NCI-H1436 (cell line): ENCODE measurements at places on chromosomes 1 and 21.

DNA sequence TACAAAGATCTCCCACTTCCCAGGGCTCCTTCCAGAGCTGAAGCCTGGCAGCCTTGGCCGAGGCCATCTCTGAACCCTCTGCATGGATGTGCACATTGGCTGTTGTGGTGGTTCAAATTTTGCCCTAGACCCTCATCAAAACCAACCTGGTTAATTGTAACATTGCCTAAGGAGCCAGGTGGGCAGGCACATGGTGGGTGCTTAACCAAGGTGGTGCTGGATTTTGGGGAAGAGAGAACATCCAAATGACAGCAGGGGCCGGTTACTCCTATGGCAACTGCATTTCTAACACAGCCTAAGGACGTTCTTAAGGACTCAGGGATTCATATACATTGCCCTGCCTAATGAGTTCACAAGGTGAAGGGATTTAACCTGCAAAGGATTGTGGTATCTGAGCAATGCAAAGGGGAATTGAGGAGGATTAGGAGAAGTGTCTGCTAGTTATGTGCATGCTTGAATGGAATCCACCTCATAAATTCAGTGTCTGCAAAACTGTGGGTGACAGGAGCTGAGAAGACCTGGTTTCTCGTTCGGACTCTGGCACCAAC is 10.3 kb downstream of the RUNX1 start:
- DNase-seq = no peak

DNA sequence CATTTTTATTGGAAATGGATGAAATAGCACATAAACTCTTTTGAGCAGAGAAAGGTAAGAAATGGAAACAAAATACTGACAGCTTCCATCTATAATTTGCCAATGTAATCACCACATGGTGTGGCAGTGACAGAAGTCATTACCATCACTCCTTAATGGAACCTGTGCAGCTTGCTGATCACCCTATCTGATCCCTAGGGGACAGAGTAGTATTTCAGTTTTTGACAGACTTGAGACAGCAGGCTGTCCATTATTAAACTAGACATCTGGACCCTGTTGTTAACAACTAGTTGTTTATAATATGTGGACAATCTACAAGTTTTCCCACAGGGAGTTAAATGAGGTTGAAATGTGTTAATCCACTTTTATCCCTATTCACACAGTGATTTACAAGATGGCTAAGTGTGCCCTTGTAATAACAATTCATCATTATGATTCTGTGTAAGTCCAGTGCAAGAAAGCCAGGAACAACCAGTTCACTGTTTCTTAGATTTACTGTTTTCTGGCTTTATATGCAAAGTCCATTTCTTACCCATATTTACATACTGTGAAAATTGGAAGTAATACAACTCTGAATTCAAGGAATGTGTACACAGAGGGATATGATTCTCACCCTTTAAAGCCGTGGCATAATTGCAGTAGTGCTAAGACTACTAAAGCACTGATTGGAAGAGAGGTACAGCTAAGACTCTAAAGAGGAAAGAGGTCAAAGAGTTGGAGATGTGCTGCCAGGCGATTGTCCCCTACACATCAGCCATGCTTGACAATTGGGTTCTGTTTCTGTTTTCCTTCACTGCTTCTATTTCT is 9.1 kb downstream of the KCNT2 start:
- no peak for DNase-seq

- no peak for DNase-seq
Observed at GRCh38 chr1:210236386-210236839, 3.8 kb downstream of the SERTAD4 start.

DNA sequence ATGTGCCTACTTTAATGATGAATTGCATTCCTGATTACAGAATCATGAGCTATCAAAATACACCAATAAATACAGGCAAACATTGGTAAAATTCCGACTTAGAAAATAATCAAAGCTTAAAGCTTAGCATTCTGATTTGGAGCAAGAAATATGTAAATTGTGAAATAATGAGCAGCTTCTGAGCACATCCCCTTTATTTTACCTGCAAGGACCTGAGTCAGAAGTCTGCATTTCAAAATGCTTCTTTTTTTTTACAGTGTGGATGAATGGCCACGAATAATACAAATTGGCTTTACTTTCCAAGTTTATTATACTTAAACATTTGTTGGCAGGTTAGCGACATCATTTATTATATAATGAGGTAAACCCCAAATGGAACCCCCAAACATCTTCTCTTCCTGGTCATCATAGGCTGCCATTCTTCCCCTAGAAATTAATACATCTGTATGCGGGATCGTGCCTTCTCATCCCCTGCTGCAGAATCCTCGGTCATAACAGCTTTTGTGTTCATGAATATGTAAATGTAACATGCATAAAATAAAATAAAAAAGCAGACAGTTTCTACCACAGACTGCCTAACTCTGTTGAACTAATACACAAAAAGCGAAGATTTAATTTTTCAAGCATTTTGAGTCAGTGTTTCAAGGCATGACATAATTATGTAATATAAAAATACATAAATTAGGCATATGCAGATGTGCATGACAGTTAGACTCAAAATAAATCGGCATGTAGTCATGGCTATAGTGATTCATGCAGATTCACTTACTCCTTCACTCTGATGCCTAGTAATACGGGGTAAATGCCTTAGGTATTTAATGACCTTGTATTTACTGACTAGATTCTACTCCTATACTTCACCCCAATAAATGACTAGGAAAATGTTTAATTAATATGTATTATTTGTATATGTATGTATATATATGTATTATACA is 339.7 kb downstream of the USP25 start:
- no peak for DNase-seq

DNA sequence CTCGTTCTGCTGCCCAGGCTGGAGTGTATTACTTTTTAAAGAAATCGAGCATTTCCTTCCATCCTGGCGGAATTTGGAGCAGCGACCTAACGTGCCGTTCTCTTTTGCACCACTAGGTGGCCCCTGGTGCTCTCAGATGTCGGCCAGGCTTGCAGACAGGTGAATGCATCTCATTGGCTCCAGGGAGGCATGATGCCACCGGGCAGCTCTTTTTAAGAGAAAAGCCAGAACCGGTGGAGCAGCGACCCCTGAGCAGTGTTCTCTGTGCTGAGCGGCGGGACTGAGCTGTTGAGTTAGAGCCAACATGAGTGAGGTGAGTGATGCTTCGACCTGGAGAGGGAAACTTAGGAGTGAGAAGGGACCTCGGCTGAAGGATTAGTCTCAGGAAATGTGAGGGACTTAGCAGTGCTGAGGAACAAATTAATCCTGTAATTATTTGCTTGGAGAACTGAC is at the start of gene PCP4:
Gene PCP4, plus strand, starts transcription at position 241 of the 453 bp plus-strand sequence. Its CDS starts 64 bp downstream, at position 305.
- DNase-seq = peak; percentile 78

- no peak for DNase-seq
Observed at GRCh38 chr1:110055493-110056284, 14.8 kb downstream of the ALX3 start.

GRCh38 chr21:42847051-42847707 is 32.2 kb downstream of the WDR4 start:
- no peak for DNase-seq

- DNase-seq = no peak
Observed at GRCh38 chr1:119364640-119365039, 3.9 kb upstream of the HAO2 start.

GRCh38 chr1:76615253-76616035 is 251.8 kb upstream of the ST6GALNAC5 start:
- no peak for DNase-seq

GRCh38 chr1:1937061-1937460 is 18.0 kb upstream of the TMEM52 start:
- DNase-seq = no peak

DNA sequence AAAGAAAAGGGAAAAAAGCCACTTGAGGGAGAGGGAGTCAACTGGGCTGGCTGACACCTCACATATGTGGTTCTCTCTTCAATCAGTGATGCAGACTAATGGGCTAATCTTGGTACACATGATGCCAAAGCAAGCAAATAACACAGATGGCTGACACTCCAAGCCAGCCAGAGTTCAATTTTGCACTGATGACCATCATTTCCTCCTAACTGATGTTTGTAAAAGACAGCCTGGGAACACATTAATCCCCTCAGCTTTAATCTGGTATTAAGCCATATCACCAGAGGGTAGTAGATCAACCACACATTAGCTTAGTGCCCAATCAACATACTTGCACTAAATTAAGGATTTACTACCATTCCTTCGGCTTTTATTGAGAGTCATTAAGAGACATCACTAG is 2.8 kb downstream of the VPS72 start:
- no peak for DNase-seq

- no peak for DNase-seq
Observed at GRCh38 chr1:23556635-23557470, 2.4 kb downstream of the ID3 start.

GRCh38 chr1:200869376-200869752 is 3.4 kb upstream of the GPR25 start:
- no peak for DNase-seq

DNA sequence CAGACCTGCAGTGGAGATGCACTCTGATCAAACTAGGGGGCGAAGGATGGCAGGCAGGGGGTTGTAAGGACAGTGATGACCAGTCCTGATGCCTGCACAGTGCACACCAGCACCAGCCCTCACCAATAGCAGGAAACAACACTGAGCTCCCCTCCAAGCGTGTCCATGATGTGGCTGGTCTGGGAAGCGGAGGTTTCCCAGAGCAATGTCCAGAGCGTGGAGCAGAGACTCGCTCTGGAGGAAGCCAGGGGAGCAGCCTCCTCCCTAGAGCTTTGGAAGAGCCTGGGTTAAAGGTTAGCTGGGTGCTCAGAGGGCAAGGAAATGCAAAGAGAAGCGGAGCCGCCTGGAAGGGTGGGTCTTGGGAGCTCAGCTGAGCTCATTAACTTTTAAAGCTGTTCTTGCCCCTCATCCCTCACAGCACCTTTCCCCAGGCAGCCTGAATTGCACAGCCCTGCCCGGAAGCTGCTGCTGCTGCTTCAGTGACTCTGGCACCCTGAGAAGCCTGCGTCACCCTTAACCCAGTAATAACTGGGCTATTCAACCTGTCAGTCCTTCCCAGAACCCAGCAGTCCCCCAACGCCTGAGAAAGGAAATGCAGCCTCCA is 162.2 kb upstream of the RAB4A start:
- no peak for DNase-seq

DNA sequence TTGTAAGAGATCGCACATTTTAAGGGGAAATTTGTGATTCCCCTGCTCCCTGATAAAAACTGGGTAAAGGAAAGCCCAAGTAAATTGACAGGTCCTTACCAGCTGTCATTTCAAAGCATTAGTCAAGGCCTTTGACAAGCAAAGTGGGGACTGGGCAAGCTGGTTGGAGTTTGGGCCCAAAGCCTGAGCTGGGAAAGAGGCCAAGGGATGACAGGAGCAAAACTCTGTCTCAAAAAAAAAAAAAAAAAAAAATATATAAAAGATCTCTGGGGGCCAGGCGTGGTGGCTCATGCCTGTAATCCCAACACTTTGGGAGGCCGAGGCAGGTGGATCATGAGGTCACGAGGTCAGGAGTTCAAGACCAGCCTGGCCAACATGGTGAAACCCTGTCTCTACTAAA is 36.9 kb downstream of the SLC2A1 start:
- DNase-seq = no peak

DNA sequence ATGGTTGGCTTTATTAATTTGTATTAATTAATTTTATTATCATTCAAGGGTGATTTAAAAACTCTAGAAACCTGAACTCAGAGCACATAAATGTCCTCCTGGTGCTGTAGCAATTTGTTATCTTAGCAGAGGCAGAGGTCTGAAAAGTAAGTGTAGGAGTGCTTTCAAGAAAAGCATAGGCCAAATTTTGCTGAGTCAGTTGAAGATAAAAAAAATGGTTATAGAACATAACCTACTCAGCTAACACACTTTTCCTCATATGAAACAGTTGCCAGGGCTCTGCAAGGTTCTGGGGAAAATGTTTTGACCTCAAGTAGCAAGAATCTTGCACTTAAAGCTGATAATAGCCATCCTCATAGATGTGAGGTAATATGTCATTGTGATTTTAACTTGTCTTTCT is 53.5 kb upstream of the CHODL start:
- no peak for DNase-seq

GRCh38 chr1:119554183-119554582 is 47.2 kb downstream of the HSD3B1 start:
- peak; percentile 57 for DNase-seq

GRCh38 chr1:209854196-209854595 is 26.4 kb downstream of the UTP25 start:
- DNase-seq = no peak

DNA sequence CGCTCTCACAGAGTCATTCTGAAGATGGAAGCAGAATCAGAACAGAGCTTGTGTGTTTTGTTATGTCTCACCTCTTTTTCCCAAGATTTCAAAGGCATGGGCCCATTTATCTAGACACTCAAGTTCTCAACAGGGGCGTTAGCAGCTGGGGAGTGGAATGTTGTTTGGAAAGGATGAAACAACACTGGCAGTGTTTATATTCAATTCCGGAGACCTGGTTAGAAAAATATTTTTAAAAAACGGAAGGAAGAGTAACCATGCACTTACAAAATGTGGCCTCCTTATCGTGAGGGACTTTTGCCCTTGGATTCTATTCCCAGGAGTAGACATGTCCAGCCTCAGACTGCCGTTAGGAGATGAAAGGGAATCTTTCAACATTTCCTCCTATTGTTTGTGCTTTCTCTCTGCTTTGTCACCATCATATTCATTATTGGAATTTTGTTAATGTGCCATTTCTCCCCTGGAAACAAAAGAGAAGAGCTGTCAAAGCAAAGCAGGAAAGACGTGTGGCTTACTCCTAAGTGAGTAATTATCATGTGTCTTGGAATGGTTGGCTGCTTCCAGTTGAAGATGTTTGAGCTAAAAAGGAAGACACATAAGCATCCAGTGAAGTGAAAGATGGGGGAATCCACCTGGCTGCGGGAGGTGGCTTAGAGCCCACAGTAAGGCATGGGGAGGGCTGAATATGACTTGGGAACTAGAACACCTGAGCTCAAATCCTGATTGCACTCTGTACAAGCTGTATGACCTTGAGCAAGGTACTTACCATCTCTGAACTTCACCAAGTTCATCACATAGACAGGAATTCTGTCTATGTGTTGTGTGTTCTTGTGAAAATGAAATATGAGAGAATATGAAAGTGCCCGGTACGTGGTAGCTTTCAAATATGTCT is 71.7 kb upstream of the JUN start:
- no peak for DNase-seq

- DNase-seq = peak; percentile 69
Observed at GRCh38 chr1:167555971-167556714, 2.6 kb upstream of the CREG1 start.
